ENCODE measurements at places on chromosomes 12 and 14.

DNA sequence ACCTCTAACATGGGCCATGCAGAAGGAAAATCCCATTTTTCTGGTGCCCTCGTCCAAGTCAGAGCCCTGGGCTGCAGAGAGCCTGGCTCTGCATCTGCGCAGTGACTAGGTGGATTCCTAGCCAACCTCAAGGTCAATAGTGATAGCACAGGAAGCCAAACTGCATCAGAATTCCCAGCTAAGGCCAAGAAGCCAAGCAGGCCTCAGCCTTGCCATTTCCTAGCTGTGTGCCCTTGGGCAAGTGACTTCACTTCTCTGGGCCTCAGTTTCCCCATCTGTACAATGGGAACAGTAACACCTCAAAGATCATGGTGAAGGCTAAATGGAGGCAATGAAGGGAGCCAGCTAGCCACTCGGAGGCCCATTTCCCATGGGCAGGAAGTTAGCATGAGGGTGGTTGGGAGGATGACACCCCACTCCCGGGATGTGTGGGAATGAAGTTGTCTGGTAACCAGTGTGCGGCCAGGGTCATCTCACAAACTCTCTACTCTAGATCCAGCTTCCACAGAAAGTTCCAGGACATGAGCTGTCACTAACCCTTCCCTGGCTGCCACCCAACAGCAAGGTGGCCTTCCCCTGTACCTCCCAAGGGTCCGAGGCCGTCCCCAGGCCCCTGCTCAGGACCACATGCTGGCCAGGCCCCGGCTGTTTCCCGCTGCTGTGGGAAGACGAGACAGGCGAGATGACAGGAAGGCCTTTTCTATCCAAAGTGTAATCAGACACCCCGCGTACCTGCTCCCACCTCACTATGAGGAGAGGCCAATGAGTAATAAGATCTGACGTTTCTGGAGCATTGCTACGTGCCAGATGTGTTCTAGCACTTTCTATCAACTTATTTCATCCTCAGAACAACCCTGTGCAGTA lies 125.7 kb downstream of the SCARB1 start:
- DNase-seq: no peak

DNA sequence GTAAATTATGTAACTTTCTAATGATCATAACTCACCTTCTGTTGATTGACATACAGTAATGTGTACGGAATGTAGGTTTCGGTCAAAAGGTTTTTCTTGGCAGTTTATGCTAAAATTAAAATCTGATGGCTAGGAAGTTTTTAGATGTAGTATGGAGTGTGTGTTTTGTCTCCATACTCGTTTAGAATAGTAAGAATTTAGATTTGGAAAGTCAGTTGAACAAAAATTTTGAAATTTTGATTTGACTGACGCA lies 859 bp downstream of the PALS1 start:
- DNase-seq: no peak

DNA sequence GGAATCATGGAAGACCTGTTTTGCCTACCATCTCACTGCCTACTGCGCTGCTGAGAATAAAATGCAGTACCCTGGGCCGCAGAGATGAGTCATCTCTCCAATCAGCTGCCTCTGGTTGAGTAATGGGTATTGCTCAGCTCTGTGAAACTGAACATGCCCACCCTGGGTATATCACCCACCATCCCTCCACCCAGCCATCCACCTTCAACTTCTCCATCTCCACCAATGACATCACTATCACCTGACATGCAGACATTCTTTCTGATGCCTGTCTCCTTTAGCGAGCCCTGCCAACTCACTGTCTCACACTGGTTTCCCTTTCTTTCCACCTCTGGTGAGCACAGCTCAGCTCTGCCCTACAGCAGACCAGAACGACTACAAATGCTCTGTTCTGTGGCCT lies 33.6 kb downstream of the E2F7 start:
- DNase-seq: peak; percentile 29

DNA sequence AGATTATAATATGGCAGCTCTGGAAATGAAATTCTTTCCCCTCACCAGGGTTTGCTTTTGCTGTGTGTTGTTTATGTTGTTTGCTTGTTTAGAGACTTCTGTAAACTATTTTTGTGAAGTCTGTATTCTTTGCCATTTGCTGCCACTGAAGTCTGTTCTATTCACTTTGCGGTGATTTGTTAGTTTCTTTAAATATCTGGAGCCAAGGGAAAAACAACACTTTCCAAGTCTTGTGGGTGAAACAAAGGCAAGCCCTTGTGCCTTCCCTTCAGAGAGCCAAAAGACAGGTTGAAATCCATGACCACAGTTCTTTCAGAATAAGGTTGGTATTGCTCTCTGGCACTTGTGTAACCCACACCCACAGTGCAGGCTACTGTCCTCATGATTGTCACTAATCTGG lies 59.5 kb upstream of the RNU6-7 start:
- no peak for DNase-seq

DNA sequence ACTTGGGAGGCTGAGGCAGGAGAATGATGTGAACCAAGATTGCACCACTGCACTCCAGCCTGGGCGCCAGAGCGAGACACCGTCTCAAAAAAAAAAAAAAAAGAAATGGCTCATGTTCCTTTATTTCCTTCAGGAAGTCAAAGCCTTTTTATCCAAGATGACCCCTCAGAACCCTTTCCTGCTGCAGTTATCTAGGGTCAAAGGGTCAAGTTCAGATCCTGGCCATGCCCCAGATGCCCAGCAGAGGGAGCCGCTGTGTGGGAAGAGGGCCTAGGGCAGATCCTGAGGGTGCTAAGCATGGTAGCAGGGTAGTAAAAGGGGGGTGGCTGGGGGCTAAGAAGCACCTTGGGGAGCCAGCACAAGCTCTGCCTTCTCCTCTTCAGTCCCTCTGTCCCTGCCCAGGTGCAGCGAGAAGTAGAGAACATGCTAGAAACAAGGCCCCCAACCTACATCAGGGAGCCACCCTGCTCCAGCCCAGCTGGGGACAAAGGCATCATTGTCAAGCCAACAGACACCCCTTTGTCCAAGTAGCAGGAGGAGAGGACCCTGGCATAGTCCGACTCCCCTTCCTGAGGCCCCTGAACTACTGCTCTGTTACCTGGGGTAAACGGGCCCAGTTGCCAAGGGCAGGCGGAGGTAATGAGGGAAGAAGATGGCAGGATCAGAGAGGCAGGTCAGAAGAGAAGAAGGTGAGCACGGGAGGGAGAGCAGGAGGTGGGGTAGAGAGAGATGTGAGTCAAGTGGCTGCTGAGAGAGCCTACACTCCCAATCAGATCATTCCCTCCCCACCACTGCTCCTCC lies 6.5 kb downstream of the NFE2 start:
- peak; percentile 49 for DNase-seq

DNA sequence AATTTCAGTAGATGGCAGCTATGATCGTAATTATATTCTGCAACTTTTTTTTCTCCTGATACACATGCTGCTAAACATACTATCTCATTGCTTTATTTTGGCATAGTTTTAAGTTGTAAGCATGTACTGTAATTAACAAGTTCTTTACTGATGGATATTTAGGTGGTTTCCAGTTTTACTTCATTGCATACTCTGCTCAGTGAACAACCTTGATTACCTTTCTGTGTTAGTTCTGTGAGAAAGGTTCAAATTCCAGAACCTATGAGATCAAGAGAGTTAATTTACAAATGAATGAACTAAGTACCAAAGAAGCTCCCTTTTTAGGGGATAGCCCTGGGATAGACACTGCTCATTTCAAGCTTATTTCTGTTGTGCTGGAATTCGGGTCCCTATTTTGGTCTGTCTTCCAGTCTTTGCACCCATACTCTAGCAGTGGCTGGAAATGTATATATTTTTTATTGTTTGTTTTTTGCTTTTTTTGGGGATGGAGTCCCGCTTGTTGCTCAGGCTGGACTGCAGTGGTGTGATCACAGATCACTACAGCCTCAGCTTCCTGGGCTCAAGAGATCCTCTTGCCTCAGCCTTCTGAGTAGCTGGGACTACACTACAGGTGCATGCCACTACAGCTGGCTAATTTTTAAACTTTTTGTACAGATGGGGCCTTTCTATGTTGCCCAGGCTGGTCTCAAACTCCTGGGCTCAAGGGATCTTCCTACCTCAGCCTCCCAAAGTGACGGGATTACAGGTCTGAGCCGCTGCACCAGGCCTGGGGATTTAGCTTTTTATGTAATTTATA lies 10.6 kb downstream of the PAPOLA start:
- no peak for DNase-seq

GRCh38 chr14:20343862-20344220 lies 406 bp downstream of the PARP2 start:
- no peak for DNase-seq

DNA sequence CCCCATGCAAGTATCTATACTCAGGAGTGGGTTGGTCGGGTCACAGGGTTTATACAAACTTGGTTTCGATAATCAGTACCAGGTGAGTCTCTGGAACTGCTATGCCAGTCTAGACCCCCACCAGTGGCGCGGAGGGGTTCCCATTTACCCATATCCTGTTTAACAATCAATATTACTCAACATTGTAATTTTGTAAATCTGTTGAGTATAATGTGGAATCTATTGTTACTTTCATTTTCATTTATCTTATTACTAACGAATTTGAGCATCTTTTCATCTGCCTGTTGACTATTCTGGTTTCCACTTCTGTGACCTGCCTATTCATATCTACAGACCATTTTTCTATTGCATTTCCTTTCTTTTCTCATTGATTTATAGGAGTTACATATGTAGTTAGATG lies 275.2 kb upstream of the CRY1 start:
- no peak for DNase-seq

GRCh38 chr12:76529226-76529918 lies 30.2 kb downstream of the OSBPL8 start:
- DNase-seq: peak; percentile 47

- no peak for DNase-seq
These were observed 4.0 kb downstream of the HOXC8 start for GRCh38 chr12:54012631-54013409.

- DNase-seq: peak; percentile 1
These were observed 508 bp upstream of the KCNH5 start for GRCh38 chr14:63045612-63046320.

- DNase-seq: no peak
These were observed 138.7 kb upstream of the E2F7 start for GRCh38 chr12:77204083-77204482.

GRCh38 chr12:47190905-47191304 lies 111.1 kb upstream of the AMIGO2 start:
- no peak for DNase-seq

- no peak for DNase-seq
These were observed 225.8 kb downstream of the CCDC59 start for GRCh38 chr12:82132390-82132789.

- no peak for DNase-seq
These were observed 77.4 kb downstream of the RIN3 start for GRCh38 chr14:92590941-92591340.

DNA sequence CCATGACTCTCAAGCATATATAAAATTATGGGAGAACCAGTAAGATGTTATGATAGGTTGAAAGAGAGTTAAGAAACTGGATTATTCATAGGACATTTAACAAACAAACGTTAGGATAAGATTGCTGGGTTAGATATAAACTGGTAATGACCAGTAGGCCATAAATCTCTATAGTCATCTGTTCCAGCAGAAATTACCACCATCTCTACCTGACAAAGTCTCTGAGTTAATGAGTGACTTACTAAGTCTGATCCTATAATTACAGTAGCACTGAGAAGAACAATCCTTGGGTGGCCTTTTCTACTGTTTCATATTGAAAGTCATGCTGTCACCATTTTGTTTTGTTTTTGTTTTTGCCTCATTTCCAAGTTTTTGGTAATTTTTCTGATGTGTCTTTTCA lies 136.9 kb upstream of the CNOT2 start:
- DNase-seq: no peak

- DNase-seq: peak; percentile 99
These were observed 203.2 kb downstream of the ZFP36L1 start for GRCh38 chr14:68589447-68590200.

GRCh38 chr14:100045642-100046344 lies 19.4 kb upstream of the EVL start:
- DNase-seq: no peak

DNA sequence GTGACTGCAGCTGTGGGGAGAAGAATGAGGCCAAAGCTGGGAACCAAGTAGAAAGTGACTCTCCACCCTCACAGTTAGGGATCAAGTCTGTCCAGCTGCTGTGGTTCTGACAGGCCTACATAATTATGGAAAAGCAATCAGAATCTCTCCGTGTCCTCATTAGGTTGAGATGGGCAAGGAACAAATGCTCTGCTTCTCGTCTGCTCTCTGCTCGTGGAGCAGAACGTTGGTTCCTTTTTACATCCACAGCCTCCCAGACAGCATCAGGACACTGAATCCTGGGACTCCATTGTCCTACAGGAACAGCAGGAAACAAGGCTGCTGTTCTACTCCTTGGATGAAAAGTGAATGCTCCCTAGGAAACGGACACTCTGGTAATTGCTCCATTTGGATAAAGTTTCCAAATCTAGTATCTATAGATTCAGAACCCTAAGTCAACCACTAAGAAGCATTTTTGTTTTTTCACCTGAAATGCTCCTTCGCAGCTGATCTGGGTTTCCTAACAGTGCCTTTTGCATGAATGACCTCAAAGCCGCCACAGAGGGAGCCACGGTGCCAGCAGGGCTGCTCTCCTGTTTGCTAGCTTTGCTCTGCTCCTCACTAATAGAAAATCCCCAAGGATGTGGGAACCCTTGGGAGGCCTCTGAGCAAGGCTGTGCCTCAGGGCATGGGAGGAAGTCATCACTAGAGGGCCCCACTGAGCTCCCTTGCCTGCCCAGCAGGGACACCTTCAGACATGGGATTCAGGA lies 102.0 kb downstream of the EGLN3 start:
- peak; percentile 60 for DNase-seq

DNA sequence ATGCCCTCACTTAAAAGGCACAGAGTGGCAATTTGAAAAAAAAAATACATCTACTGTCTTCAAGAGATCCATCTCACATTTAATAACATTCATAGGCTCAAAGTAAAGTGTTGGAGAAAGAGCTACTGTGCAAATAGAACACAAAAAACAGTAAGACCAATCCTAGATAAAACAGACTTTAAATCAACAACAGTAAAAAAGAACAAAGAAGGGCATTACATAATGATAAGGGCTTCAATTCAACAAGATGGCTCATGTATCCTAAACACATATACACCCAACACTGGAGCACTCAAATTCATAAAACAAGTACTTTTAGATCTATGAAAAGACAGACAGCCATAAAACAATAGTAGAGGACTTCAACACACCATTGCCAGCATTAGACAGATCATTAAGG lies 93.6 kb upstream of the PCED1B start:
- DNase-seq: no peak

DNA sequence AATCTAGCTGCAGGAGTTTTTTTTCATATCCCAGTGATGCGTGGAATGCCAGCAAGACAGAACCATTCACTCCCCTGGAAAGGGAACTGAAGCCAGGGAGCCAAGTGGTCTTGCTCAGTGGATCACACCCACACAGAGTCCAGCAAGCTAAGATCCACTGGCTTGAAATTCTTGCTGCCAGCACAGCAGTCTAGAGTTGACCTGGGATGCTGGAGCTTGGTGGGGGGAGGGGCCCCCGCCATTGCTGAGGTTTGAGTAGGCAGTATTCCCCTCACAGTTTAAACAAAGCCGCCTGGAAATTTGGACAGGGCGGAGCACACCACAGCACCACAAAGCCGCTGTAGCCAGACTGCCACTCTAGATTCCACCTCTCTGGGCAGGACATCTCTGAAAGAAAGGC lies 86.9 kb upstream of the STXBP6 start:
- DNase-seq: no peak

Data from fibroblast of villous mesenchyme (primary cell).